ENCODE measurements at places on chromosomes 1 and 21.

GRCh38 chr21:16588433-16588860 is 858.7 kb downstream of the USP25 start:
- no peak for DNase-seq

DNA sequence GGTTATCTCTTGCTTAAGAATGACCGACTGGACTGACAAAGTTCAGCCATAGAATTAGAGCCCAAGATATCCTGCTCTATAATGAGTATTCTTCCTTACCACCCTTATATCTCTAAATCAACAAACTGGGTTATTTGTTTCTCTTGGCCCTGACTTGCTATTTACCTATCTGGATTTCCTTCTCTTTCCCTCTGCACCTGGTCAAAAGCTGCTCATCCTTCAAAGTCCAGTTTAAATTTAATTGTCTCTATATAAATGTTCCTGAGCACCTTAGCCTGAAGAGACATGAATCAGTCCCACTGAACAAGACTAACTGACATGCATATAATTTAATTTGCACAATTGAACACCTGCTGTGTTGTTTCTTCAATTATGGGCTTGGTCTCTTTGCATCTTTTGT is 127.1 kb upstream of the KCNJ15 start:
- DNase-seq, result no peak

- DNase-seq, result no peak
These were observed 3.2 kb upstream of the RWDD3 start for GRCh38 chr1:95230768-95231191.

DNA sequence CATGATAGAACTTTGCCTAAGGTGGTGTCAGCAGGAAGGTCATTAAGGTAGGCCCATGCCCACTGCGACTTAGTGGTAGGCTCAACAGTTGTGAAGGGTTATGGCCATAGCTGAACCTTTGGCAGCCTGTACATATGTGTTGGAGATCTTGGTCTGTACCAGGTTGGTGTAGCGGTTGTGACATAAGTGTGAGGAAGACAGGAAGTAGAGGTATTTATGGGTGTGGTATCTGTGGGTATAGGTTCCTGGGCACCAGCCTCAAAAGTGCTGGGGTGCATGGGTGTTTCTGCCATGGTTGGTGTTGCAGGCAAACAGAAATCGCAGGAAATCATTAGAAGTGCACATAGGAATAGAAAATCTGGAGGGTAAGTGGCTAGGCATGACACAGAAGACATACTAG is 18.6 kb upstream of the LRIF1 start:
- DNase-seq, result no peak

GRCh38 chr1:177593105-177593504 is 376.8 kb downstream of the SEC16B start:
- no peak for DNase-seq

GRCh38 chr1:92768915-92769314 is 16.0 kb downstream of the EVI5 start:
- DNase-seq, result no peak

DNA sequence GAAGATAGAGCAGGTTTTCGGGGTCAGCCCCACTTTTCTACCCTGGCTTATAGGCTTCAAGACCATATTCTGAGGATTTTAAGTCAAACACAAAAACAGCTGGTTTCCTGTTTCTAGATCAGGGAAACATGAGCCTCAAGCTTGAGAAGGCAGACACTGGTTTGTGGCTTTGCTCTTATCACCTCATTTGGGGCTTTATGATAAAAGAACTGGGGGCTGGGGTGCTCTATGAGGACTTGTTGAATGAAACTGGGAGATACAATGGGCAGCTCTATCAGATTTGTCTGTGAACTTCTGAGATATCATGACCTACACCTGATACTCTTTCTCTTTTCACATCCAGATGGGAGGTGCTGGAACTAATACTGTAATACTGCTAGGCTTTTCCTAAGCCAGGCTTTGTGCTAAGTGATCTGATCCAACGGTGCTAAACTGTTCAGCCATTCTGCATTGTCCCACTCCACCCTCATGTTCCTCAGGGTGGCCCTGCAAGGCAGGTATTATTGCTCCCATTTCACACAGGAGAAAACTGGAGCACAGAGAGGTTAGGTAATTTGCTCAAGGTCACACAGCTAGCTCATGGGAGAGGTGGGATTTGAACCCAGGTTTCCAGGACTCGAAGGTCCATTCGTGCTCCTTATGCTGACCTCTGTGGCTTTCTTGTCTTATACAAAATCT is 6.6 kb downstream of the AJAP1 start:
- DNase-seq, result no peak

GRCh38 chr1:4010284-4010683 is 110.2 kb upstream of the C1orf174 start:
- DNase-seq, result no peak

GRCh38 chr1:180101411-180101810 is 53.3 kb upstream of the QSOX1 start:
- no peak for DNase-seq

DNA sequence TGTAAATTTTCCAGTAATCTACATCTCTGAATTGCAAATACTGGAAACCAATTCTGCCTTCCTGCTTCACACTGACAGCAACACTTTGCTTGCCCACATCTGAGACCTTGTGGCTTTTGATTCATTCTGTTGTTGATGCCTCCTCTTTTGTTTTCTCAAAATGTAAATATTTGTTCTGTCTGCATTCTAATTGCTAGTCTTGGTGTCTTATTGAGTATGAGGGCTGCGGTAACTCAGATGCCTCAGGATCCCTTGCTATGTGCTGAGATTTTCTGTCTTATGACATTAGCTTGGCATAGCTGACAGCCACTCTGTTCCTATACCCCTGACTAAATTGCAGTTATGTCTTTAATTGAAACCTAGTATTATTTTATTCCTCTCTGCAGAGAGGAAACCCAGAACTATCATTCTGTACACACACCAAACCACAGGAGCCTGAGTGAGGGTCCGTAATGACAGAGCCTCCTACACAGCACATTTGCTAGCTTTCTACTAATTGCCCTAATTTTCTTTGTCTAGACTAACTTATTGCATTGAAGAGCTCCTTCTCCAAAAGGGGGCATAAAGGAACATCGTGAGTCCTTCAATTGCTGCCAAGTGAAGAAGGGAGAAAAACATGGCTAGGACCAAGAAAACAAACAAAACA is 72.1 kb downstream of the GREM2 start:
- no peak for DNase-seq

DNA sequence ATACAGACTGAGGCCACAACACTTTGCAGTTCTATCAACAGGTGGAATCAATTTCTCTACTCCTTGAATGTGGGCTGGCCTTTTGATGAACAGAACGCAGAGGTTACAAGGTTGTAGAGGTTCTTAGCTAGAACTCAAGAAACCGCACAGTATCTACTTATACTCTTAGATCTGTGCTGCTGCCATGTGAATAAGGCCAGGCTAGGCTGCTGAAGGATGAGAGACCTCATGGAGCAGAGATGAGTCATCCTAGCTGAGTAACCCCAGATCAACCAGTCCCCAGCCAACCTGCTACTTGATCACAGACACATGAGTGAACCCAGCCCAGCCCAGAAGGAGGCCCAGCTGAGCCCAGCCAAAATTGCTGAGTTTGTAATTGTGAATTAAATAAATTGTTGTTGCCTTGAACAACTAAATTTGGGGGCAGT is 35.3 kb upstream of the BCAR3 start:
- peak; percentile 14 for DNase-seq

- DNase-seq, result peak; percentile 11
These were observed 122.6 kb upstream of the PPP2R5A start for GRCh38 chr1:212162635-212163034.

- DNase-seq, result no peak
These were observed 191.5 kb downstream of the SIPA1L2 start for GRCh38 chr1:232438476-232438875.

- no peak for DNase-seq
These were observed 40.1 kb upstream of the PLEKHO1 start for GRCh38 chr1:150109586-150109985.

DNA sequence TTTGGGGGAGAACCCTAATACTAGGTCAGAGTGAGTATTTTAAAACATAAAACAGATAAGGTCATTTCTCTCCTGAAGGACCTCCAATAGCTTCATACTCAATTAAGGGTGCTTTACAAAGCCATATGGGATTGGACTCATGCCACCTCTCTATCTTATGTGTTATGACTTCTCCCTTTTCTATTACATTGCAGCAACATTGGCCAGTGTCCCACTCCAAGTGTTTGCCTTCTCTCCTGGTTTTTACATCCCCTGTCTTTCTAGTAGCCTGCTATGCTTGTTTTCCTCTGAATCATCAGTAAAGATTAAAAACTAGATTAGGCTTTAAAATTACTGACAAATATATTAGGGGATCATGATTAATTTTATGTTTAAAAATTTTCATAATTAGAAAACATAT is 66.6 kb downstream of the SCMH1 start:
- no peak for DNase-seq

DNA sequence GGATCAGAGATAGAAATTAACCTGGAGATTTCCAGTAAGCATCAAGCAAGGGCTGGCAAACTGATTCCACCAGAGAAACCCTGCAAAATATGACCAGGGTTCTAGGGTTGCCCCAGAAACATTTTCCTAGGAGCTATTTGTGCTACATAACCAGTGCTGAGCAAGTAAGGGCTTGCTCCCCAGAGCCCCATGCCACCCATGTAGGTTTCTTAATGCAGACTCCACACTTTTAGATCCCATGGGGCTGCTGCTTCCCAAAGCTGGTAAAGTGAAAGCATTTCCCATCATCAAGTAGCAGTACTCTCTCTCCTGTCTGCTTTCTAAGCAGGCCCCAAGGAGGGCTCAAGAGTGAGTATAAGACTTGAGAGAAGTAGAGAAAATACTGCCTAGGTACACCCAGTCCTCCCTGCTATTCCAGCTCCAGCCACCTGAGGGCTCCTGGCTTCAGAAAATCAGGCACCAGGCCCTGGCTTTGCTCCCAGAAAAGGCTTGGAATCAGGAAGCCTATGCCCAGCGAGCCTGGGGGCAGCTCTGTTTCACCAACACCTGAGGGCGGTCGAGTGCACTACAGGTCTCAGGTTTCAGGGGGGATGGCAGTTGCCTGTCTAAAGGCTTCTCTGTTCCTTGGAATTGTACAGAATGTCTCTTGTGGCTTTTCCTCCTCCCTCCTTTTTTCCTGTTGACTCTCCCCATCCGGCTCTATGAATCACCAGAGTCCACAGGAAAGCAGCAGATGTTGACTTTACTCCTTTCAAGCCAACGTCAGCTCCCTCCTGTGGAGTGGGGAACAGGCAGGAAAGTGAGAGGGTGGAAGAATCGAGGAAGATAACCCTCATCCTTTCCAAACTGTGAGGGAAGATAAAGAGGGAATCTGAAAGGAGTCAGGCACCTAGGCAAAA is 6.2 kb upstream of the ANKRD35 start:
- DNase-seq, result peak; percentile 57

GRCh38 chr1:29962831-29963247 is 726.5 kb downstream of the PTPRU start:
- no peak for DNase-seq

DNA sequence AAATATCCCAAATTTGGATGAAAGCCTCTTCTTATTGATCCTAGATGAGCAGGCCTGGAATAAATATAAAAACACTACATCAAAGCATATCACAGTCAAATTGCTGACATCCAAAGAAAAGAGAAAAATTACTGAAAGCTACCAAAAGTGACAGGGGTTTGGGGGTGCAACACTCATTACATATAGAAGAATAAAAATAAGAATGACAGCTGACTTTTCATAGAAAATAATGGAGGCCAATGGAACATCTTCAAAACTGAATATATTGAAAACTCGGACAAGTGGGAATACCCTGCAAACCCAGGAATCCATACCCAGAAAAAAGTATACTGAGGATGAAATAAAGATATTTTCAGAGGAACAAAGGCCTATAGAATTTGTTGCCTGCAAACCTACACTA is 84.0 kb downstream of the FOXJ3 start:
- DNase-seq, result no peak

- DNase-seq, result no peak
These were observed 13.1 kb downstream of the S100A10 start for GRCh38 chr1:151980287-151981177.

GRCh38 chr1:87421809-87422208 is 93.1 kb downstream of the LMO4 start:
- no peak for DNase-seq

DNA sequence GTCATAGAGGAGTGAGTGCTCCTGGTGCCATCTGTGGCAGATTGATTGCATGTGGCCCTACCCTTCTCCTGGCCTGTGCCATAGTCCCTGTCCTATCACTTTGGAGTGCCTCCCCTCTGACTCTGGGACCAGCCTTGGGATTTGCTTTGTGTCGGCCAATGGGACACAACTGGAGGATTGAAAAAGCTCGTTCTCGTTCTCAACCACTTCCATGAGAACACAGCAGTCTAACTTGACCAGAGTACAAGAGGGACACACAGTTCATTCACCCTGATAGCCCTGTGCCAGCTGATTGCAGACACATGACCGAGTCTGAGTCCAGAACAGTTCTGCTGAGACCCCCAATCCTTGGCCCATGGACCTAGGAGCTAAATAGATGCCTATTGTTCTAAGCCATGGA is 47.8 kb downstream of the C1orf198 start:
- no peak for DNase-seq

- DNase-seq, result no peak
These were observed 1.9 kb downstream of the CSMD2 start for GRCh38 chr1:34162852-34163766.

- no peak for DNase-seq
These were observed 273.7 kb upstream of the ST6GALNAC5 start for GRCh38 chr1:76593618-76594017.

DNA sequence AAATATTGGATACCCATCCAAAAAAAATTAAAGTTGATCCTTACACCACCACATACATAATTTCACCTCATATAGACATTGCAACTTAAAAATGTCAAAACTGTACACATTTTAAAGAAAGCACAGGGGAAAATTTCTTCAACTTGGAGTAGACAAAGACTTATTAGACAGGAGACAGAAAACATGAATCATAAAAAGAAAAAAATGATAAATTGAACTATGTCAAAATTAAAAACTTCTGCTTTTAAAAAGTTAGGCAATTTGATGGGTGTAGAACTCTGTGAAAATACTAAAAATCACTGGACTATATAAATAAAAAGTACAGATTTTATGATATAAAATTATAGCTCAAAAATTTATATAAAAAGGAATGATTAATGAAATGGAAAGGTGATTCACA is 4.4 kb upstream of the OR10K1 start:
- no peak for DNase-seq

DNA sequence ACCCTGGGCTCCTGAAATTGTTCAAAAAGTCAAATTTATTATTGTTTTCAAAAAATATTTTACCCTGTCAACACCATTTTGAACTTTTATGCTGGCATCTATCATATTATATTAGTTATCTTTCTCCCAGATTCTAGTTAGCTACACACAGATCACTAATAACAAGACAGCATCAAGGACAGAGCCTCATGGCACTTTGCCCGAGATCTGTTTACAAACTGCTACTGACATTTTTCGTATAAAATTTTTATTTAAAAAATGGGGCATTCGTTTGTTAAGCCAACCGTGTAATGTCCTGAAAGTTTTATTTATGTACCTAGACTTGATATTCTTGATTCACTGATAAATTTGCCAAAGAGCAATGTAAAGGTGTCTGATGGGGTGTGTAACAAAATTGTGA is 78.1 kb downstream of the PLPPR5 start:
- DNase-seq, result no peak

- no peak for DNase-seq
These were observed 23.9 kb downstream of the KCNAB2 start for GRCh38 chr1:6069573-6069972.

All from activated naive CD4-positive, alpha-beta T cell treated with Interleukin-2 at 50 U/mL for 16 hours (primary cell).